Stimulated activated CD4-positive, alpha-beta T cell treated with anti-CD3 and anti-CD28 coated beads, Interleukin-1b, Interleukin-23, amount 100 ng/mL, for 1 hour (primary cell): ENCODE measurements at places on chromosomes 1 and 21.

DNA sequence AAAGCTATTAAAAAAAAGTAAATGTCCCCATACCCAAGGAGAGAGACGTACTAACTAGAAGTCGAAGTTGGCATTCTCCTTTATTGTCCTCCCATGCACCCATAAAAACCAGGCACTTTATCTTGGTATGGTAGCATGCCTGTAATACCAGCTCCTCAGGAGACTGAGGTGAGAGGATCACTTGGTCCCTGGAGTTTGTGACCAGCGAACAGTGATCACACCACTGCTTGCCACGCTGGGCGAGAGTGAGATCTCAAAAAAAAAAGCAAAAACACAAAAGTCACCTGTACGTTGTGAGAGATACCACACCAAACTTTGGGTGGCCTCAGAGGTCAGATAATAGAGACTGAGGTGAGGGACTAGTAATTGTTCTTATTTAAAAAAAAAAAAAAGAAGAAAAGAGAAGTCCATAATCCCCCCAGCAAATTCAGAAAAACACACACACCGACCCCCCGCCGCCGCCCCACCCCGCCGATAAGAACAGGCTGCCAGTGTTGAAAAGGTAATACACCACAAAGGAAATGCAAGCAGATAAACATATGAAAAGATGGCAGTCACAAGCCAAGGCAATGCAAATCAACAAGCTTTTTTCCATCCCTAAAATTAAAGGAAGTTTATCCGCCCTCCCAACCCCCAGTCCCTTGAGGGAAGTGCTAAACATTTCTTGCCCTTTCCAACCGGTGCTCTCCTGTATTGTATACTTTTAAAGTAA is 3.6 kb downstream of the L1TD1 start:
- no peak for DNase-seq

DNA sequence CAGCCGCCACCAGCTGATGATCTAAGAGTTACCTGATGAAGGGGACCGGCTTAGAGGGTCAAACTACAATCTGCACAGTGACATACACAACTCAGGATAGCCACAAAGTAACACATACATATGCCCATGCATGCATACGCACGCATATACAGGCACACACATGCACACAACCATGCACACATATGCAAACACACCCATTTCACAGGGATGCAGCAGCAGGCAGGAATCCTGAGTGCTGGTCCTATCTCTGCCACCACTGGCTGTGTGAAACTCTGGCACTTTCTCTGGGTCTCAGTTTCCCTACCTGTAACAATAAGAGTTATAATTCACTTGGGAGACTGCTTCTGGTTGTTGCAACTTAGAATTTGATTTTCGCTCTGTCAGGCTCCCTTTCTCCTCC is 520.2 kb downstream of the PTPRU start:
- DNase-seq, result no peak

- DNase-seq, result no peak
These were observed 110.4 kb upstream of the IPO9 start for GRCh38 chr1:201718346-201719202.

GRCh38 chr1:31843506-31843905 is 27.7 kb upstream of the SPOCD1 start:
- no peak for DNase-seq

GRCh38 chr21:16082038-16082816 is 352.4 kb downstream of the USP25 start:
- DNase-seq, result no peak

DNA sequence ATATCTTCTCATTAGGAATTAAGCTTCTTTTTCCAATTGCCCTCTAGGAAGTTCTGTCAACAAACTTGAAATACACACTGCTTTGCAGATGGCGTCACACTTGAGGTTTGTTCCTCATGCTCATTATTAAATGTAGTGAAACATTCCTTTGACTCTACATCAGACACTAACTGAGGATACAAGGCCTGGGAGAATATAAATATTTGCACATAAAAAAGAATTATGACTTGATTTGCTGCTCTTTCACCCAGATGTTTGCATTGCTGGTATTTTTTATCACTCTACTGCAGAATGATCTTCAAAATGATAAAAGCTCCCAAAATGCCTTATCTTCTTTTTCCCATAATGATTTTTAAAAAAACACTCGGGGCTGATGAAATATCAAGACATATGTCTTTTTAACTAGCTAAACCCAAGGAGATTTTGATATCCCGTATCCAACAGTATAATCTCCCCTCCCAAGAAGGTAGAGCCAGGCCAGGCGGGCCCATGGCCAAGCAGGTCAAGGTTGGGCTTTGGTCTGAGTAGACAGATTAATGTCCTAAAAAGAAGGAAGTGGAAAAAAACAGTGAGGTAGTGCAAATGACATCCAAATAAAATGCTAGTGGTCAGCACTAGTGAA is 264.6 kb downstream of the HHIPL2 start:
- DNase-seq, result no peak

DNA sequence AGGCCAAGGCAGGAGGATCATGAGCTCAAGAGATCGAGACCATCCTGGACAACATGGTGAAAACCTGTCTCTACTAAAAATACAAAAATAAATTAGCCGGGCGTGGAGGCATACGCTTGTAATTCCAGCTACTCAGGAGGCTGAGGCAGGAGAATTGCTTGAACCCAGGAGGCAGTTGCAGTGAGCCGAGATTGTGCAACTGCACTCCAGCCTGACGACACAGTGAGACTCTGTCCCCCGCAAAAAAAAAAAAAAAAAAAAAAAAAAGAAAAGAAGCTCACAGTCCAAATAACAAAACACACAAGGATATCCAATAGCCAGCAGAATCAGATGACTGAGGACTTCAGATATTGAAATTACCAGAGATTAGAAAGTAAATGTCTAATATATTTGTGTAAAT is 11.8 kb downstream of the AHCTF1 start:
- no peak for DNase-seq

DNA sequence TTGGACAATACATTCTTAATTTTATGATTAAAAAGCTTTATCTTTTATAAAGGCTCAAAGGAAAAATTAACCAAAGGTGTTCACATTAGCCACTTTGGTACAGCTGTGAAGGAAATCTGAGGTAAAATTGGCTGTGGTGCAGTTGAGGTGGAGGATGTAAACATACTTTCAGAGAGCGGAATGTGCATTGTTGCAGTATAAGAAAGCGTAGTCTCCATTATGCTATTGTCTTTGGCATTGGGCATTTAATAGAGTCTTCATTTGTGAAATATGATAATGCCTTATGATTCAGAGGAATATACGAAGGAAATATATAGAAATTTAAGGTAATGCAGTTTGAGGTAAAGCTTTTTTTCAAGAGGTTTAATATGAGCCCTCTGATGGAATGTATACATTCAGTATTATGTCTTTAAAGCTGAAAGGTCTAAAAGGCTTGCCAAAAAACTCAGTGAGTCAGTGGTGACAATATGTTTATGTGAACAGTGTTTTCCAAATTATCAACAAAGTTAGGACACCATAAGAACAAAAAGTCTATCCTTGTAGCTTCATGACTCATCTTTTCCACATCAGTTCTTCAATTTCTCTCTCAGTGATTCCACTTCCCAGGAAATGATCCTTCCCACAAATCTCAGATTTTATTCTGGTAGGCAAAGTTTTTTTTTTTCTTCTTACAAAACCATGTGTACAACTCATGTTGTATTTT is 26.9 kb upstream of the DDR2 start:
- DNase-seq, result no peak

DNA sequence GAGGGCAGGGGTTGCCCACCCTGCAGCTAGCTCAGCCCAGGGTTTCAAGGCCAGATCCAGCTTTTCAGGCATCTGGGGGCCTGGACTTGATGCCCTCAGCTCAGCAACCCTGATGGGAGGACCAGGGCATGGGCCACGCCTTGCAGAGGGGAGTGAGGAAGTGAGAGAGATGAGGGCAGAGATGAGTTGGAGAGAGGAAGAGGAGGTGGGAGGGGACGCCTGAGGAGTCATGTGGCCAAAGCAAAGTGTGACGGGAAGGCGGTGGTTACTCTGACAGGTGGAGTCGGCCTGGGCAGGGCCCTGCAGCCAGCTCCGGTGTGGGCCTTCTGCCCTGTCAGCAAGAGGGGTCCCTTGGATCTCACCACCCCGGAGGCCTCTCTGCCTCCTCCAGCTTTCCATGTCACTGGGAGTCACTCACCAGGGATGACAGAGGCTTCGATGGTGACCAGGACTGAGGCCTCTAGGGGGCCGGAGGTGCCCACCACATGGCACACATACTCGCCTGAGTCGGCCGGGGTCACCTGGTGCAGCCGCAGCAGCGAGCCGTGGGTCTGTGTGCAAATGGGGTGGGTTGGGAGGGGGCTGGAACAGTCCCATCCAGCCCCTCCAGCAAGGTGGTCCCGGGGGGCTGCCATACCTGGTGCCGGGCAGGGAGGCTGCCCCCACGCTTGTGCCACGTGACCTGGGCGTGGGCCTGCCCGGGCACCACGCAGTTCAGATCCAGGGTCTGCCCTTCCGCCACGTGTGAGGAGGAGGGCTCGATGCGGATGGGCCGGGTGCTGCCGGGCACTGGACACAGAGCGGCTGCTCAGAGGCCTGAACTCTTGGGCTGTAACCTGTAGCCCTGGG is 40.4 kb downstream of the LDLRAD2 start:
- DNase-seq, result no peak

GRCh38 chr21:44295646-44296045 is 4.2 kb upstream of the PFKL start:
- DNase-seq, result no peak

- DNase-seq, result no peak
These were observed 2.9 kb downstream of the ARF1 start for GRCh38 chr1:228085287-228085951.

DNA sequence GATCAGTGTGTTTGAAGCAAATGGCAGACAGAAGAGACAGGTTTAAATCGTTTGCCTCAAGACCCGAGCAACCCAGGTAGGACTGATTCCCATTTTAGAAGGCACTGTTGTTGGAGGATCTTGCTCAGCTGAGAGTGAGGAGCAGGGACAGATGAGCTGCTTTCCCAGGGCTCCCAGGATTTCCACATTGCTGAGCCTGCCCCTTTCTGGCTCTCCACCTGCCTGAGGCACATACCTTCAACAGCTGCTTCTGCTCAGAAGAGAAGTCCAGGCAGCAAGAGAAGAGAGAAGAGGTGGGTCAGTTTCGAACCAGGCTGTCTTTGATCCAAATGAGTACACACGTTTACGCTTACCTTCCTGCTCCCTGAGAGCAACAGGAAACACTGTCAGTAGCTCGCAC is 5.7 kb downstream of the TNNT2 start:
- DNase-seq, result no peak

DNA sequence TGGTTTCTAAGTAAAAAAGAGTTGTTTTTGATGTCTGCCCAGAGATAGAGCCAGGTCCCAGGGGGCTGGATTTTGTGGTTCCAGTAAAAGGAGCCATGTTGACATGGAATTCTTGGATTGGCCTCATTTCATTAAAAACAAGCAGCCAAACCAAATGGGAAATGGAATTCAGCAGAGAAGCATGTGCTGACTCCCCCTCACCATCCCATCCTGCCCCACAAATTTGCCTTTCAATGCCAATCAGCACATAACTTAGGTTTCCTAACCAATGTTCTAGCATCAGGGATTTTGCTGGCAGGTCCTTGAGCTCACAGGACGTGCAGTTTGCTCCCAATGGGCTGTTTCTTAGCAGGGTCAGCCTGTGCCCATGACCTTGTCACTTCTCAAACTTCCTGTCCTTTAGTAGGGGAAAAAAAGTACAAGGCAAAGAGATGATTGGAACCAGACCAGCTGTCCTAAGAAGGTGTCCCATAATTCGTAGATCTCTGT is 101.5 kb upstream of the GADD45A start:
- no peak for DNase-seq

GRCh38 chr1:29856340-29857114 is 620.2 kb downstream of the PTPRU start:
- no peak for DNase-seq
